Stomach (tissue), 19 donors: ENCODE measurements at places on chromosomes 2 and 18. TPM values are rescaled to one million over a fixed set of nuclear protein-coding genes. Genes with fewer than 3 reads are reported as not detected.

Gene REG1B
- 6.2 TPM for polyA plus RNA-seq

Gene SP5
- 2.6 TPM for polyA plus RNA-seq

Gene FHOD3
- polyA plus RNA-seq, result 4.4 TPM

Gene DSG4
- not detected for polyA plus RNA-seq

Gene PPM1B
- polyA plus RNA-seq, result 29.6 TPM

Gene REG3G
- 0.40 TPM for polyA plus RNA-seq

Gene NRP2
- 0.92 TPM for polyA plus RNA-seq

Gene GMPPA
- 58.2 TPM for polyA plus RNA-seq

Gene EDAR
- polyA plus RNA-seq, result not detected

Gene PXDN
- polyA plus RNA-seq, result 3.3 TPM

Gene LRATD1
- 9.0 TPM for polyA plus RNA-seq

Gene ACMSD
- not detected for polyA plus RNA-seq

Gene SERPINB11
- not detected for polyA plus RNA-seq

Gene POLE4
- polyA plus RNA-seq, result 112 TPM

Gene PPP1R1C
- 1.6 TPM for polyA plus RNA-seq

Gene SLC30A3
- not detected for polyA plus RNA-seq

Gene GREB1L
- polyA plus RNA-seq, result not detected

Gene ZNF396
- 4.3 TPM for polyA plus RNA-seq

Gene EFR3B
- polyA plus RNA-seq, result 0.31 TPM

Gene ACTG2
- 143 TPM for polyA plus RNA-seq

Gene COL4A3
- 0.44 TPM for polyA plus RNA-seq

Gene SLC5A6
- polyA plus RNA-seq, result 5.7 TPM

Gene CYP1B1
- 27.3 TPM for polyA plus RNA-seq

Gene HNMT
- polyA plus RNA-seq, result 59.5 TPM

Gene IL1RN
- polyA plus RNA-seq, result 40.9 TPM

Gene PARD6G
- polyA plus RNA-seq, result 1.5 TPM

Gene IL36G
- polyA plus RNA-seq, result not detected

Gene ZNF804A
- 0.03 TPM for polyA plus RNA-seq

Gene UGT1A3
- not detected for polyA plus RNA-seq

Gene RAD51AP2
- polyA plus RNA-seq, result not detected

Gene BUB1
- polyA plus RNA-seq, result 1.7 TPM

Gene DHRS9
- 2.5 TPM for polyA plus RNA-seq

Gene CXCR4
- polyA plus RNA-seq, result 20.6 TPM
